GM19239 (cell line): ENCODE measurements at places on chromosomes 5 and 9.

DNA sequence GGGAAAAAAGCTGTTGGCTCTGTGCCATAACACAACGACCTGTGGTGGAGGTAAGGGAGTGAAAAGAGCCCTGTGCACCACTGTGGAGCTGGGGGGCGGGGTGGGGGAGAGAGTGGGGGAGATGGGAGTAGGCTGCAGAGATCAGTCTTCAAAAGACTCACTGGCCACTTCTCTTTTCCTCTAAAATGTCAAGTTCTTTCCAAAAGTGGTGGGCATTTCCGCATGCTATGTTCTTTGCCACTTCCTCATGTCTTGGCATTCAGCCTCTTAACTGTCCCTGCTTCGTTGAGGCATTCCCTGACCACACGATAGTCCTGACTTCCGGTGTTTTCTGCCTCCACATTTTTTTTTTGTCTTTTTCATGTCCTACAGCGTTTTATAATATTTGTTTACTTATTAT is 2.4 kb upstream of the PPP2R2B start:
- DNase-seq, result no peak

DNA sequence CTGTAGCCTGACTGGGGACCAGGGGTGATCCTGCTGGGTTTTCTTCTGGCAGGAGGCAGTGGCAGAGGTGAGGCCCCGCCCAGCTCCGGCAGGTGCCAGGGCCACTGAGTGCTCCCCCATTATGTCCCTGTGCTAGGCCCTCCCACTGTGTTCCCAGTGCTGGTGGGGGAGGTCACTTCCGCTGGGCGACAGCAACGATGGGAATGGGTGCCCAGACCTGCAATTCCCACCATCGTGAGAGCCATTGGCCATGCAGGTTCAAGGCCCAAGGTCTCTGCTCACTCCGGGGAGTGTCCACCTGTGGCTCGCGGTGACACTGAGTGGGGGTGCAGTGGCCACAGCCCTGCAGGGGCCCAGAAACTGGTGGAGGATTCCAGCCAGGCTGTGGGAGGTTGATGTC is 98.6 kb downstream of the RXRA start:
- DNase-seq, result no peak

DNA sequence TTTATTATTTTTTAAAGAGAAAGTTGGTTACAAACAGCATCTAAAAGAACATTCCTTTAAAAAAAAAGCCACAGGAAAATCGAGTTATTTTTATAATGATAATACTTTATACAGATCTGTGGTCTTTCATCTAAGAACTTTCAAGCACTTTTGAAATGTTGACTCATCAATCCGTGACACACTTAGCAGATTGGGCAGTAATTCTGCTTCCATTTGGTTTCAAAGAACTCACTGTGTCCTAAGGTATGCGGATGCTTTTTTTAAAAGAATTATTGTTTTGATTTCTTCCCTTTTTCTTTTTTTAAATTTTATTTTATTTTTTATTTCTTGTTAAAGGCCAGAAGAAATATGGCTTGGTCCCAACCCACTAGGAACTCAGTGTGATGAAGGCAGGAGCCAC is 147.8 kb downstream of the AOPEP start:
- no peak for DNase-seq

GRCh38 chr5:128271859-128272464 is 188.4 kb downstream of the SLC12A2 start:
- no peak for DNase-seq

- DNase-seq, result no peak
Observed at GRCh38 chr5:14706615-14707021, 42.1 kb downstream of the OTULIN start.

- no peak for DNase-seq
Observed at GRCh38 chr5:64502196-64502595, 3.6 kb upstream of the RGS7BP start.

GRCh38 chr5:36613771-36614656 is 7.6 kb downstream of the SLC1A3 start:
- no peak for DNase-seq

DNA sequence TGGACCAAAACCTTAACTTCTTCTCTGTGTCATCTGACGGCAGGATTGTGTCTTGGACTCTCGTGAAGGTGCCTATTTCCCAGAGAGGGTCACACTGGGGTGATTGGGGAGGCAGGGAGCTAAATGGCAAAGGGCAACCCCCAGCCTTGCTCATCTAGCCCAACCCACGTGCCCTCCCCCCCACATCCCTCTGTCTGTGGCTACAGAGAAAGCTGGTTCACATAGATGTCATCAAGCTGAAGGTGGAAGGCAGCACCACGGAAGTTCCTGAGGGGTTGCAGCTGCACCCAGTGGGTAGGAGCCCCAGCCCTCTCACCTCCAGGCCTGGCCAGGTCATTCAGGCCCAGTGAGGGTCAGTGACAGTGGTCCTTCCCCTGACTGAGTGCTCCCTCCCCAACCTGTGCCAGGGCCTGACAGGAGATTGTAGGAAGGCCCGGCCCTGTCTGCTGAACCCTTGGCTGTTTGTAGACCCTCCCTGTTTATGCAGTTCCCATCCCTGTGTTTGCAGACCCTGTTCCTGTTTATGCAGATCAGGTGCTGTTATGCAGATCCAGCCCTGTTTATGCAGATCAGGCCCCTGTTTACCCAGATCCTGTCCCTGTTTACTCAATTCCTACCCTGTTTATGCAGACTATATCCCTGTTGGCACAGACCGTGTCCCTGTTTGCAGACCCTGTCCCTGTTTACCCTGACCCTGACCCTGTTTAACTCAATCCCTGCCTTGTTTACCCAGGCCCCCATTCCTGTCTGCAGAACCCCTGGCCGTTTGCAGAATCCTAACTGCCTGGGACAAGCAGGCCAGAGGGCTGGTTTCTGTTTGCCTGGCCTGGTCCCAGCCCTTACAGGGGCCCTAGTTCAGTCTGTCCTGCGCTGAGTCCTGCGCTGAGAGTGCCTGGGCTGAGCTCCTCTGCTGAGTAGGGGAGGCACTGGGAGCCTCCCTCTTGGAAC is 10.4 kb downstream of the ENHO start:
- DNase-seq, result no peak

- no peak for DNase-seq
Observed at GRCh38 chr5:104355350-104355749, 792.8 kb upstream of the NUDT12 start.

- DNase-seq, result no peak
Observed at GRCh38 chr9:110076894-110077725, 130.8 kb downstream of the C9orf152 start.

GRCh38 chr5:88813805-88814575 is 69.0 kb downstream of the MEF2C start:
- no peak for DNase-seq

- DNase-seq, result no peak
Observed at GRCh38 chr9:93093877-93094657, 1.9 kb upstream of the CARD19 start.

DNA sequence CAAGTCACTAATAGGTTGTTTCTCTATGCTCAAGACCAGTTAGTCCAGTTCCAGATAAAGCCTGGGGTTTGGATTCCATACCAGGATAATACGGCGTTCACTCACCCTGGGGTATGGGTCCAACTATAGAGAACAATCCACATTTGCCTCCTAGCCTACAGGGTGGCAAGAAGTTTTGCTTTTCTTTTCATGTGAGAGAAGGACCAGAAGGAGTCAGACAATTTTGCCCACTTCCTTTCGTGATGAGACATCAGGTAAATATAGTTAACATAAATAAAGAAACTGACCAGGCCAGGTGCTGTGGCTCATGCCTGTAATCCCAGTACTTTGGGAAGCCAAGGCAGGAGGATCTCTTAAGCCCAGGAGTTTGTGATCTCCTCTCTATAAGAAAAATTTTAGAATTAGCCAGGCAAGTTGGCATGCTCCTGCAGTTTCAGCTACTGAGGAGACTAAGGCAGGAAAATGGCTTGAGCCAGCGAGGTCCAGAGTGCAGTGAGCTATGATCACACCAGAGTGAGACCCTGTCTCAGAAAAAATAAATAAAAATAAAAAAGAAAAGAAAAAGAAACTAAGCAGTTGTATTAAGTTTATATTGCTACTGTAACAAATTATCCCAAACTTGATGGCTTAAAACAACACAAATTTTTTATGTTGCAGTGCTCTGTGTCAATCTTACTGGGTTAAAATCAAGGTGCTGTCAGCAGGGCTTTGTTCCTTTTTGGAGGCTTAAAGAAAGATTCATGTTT is 7.5 kb upstream of the REEP5 start:
- no peak for DNase-seq

DNA sequence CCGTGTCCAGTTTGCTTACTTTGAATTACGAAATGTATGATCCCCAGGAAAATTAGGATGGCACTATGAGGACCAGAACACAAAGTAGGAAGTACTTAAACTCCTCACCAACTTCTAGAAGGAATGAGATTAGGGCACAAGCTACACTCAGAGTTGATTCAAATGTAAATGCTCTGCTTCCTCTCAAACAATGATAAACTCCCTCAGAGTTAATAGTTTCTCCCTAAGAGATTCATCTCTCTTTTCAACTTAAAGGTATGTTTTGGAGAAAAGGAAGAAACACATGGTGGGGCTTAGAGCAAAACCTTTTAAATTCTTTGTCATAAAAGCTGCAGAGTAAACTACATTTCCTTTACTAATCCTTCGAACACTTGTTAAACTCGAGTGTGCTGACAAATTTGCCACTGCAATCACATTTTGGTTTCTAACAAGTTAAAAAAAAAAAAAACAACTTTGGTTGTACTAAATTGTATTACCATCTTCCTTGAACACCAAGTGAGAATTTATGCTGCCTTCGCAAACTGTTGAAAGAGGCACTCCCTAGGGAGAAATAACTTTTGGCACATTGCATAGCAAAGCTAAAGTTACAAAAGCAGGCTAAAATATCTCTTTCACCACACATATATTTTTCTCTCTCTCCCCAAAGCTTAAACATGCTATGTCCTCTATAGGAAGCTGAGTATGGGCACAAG is 66.6 kb downstream of the DENND1A start:
- DNase-seq, result no peak

GRCh38 chr9:107759009-107759822 is 269.6 kb upstream of the KLF4 start:
- DNase-seq, result no peak

- no peak for DNase-seq
Observed at GRCh38 chr5:135667204-135667603, 88.4 kb upstream of the CXCL14 start.

- DNase-seq, result no peak
Observed at GRCh38 chr9:74748966-74749365, 138.8 kb downstream of the TRPM6 start.

GRCh38 chr5:62111428-62111827 is 194.6 kb upstream of the KIF2A start:
- no peak for DNase-seq

DNA sequence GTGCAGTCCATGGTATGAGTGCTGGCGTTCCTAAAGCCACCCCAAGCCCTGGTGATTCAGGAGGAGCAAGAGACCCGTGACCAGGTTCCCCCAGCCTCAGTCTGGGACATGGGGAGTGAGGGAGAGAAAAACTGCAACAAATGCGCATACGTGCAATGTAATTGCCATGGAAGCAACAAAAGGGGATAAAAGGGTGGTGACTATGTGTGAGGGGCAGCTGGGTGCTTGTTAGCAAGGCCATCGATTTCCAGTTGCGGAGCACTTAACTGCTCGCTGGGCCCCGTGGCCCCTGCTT is 709 bp upstream of the SH3PXD2B start:
- no peak for DNase-seq

GRCh38 chr5:154884424-154884823 is 26.0 kb downstream of the CNOT8 start:
- DNase-seq, result no peak
